Kidney (tissue), 22 donors: ENCODE measurements at places on chromosomes 3 and 15. TPM values are rescaled to one million over a fixed set of nuclear protein-coding genes. Genes with fewer than 3 reads are reported as not detected.

DNA sequence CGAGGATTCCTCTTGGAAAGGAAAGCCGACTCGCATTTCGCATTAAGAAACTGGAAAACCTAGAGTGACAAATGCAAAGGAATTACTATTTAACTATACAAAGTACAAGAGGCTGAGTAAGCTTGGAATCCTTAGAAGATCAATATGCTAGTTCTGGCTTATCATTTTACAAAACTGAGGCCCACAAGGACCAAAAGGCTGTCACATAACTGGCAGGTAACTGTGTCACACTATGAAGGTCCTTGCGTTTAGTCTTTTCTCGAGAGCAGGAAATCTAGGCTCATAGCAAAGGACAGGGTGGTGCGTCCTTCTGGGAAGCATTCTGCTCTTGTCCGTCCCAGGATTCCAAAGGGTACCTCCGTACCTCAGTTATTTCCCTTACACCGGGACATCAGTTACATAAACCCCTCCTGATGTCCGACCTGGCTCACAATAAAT lies 629 bp downstream of the RPL24 start:
- no peak for DNase-seq
- H3K36me3 ChIP-seq = peaks cover 5% of the 10 kb centered on the region
- peak overlapping the region; percentile 92 for H3K27ac ChIP-seq

DNA sequence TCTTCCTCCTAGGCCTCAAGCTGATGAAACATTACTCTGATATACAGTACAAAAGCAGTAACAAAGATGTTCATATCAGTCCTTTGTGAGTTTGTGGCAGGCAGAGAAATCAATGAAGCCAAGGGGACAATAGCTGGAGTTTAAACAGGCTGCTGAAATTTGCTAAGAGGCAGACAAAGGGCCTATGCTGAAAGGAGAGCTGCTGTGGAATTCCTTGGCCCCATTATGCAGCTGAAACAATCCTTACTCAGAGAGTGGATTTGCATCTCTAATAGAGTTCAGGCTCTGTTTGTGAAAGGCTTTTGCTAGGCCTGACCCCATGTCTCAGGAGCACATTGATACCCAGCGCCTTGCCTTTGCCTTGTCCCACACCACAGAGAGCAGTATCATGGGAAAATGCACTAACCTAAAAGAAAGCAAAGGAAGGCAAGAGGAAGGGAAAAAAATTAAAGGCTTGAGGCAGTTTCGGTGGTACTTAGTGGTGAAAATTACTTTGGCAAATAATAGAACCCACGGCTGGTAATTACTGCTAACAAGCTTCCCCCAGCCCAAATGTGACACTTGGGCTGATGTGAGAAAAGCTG lies 195.0 kb upstream of the EPHA3 start:
- no peak overlapping the region for H3K4me3 ChIP-seq
- DNase-seq = no peak
- H3K4me1 ChIP-seq = no peaks in the 10 kb centered on the region
- no peaks in the 10 kb centered on the region for H3K27me3 ChIP-seq
- no peaks in the 10 kb centered on the region for H3K36me3 ChIP-seq
- no peak overlapping the region for H3K27ac ChIP-seq

GUCA1C gene
- total RNA-seq = not detected

WDR93 gene
- 2.5 TPM for total RNA-seq

DNA sequence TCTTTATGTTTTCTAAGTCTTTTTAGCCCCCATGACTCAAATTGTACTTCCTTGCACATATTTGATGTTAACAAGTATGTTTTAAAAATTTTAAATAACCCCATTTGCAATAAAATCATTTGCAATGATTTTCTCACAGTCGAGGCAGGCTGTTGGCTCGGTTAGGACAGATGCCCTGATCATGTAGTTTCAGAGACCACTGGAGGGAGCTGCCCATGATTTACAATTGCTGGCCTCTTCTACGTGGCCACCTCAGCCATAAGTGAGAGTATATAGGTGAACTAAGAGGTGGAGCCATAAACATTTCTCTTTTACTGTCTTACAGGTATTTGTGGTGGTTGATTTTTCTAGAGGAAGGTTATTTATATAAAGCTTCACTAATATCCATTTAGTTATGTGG lies 1.7 kb downstream of the DTWD1 start:
- H3K27ac ChIP-seq = no peak overlapping the region
- peaks cover 10% of the 10 kb centered on the region for H3K4me1 ChIP-seq
- no peak overlapping the region for H3K4me3 ChIP-seq
- no peaks in the 10 kb centered on the region for H3K36me3 ChIP-seq

GRCh38 chr3:150133293-150133692 lies 162.6 kb upstream of the PFN2 start:
- H3K27me3 ChIP-seq = no peaks in the 10 kb centered on the region
- no peak overlapping the region for H3K4me3 ChIP-seq
- H3K27ac ChIP-seq = no peak overlapping the region
- DNase-seq = no peak
- no peaks in the 10 kb centered on the region for H3K4me1 ChIP-seq
- no peaks in the 10 kb centered on the region for H3K36me3 ChIP-seq

DNA sequence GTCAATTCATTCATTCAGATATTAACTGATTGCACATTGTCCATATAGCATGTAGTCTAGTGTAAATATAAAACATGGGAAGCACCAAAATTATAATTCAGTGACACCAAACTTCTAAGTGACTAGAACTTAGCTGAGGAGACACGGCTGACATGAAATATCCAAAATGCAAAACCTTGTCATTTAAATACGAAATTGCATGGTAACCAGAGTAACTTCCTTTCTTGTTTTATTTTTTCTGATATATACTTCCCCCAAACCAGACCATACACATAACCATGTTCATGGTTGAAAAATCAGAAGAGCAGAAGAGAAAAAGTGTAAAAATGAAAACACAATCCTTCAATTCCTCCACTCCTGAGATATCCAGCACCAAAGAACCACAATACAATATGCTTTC lies 38.0 kb downstream of the CBLB start:
- no peak for DNase-seq
- H3K36me3 ChIP-seq = no peaks in the 10 kb centered on the region
- no peak overlapping the region for H3K27ac ChIP-seq
- H3K27me3 ChIP-seq = no peaks in the 10 kb centered on the region

DNA sequence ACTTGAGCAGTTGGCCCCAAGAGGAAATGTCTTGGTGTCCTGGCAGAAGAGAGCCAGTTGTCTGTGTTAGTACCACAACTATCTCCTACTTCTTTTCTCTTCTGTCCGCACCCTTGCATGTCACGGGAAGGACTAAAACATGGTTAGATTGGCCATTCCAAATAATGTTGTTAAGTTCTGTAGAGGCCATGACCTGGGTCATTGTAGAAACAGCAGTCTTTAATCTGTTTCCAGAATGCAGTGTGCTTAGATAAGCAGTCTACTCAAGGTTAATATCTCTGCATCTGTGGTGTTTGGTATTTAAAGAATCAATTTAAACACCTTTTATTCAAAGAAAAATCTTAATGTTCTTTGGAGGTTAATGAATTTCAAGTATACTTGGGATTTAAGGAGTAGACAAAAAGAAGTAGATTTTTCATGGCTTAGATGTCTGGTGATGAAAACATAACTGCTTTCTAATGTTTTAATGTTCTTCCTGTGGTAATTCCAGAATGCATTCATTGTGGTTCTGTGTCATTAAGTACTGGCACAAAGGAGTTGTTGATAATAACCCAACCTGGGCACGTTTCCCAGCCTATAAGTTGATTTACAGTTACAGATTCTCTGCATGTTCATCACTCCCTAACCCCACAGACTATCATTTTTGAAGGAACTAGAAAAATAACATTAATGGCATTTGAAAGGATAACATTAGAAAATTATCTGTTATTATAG lies 58.9 kb downstream of the TMEM108 start:
- no peak overlapping the region for H3K27ac ChIP-seq
- no peaks in the 10 kb centered on the region for H3K4me1 ChIP-seq
- H3K27me3 ChIP-seq = no peaks in the 10 kb centered on the region
- DNase-seq = peak; percentile 21

GABRG3 gene
- total RNA-seq = not detected

GRCh38 chr3:55959471-55960080 lies 472.5 kb upstream of the WNT5A start:
- no peak overlapping the region for H3K27ac ChIP-seq
- no peak for DNase-seq
- H3K4me1 ChIP-seq = no peaks in the 10 kb centered on the region
- no peak overlapping the region for H3K4me3 ChIP-seq
- H3K27me3 ChIP-seq = no peaks in the 10 kb centered on the region

GRCh38 chr3:196115678-196116083 lies 33.8 kb upstream of the TFRC start:
- H3K36me3 ChIP-seq = no peaks in the 10 kb centered on the region
- H3K27ac ChIP-seq = no peak overlapping the region
- H3K4me3 ChIP-seq = no peak overlapping the region
- H3K27me3 ChIP-seq = no peaks in the 10 kb centered on the region

DNA sequence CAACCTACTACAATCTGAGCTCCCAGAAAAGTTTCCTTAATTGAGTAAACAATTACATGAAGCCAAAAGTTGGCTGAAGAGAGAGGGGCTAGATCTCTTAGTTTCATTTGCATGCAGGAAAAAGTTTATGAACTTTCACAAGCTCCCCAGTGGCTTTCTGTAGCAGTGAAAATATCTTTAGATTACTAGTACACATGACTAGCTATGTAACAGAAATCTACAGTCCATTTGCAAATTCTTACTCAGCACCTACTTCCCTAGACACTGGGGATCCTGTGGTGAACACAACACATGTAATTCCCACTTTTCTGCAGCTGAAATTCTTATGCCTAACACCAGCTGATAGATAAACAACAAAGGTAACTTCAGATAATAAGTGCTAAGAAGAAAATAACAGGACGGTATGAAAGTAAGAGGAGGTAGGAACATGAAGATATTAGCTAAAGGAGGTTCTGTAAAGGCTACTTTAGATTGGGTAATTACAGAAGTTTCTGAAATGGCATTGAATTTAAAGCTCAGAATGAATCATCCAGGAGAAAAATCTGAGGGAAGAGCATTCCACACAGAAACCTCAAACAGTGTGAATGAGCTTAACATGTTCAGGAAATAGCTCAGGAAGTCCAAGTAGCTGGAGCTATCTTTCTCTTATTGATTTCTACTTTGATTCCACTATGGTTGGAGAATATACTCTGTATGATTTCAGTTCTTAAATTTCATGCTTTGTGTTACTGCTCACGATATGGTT lies 204.8 kb downstream of the MAGI1 start:
- no peaks in the 10 kb centered on the region for H3K4me1 ChIP-seq
- H3K4me3 ChIP-seq = no peak overlapping the region
- H3K36me3 ChIP-seq = no peaks in the 10 kb centered on the region
- no peaks in the 10 kb centered on the region for H3K27me3 ChIP-seq
- no peak for DNase-seq
- H3K27ac ChIP-seq = no peak overlapping the region

SYNPR gene
- not detected for total RNA-seq

GRCh38 chr15:29652595-29652994 lies 169.7 kb downstream of the TJP1 start:
- H3K27ac ChIP-seq = no peak overlapping the region
- H3K4me1 ChIP-seq = no peaks in the 10 kb centered on the region
- H3K36me3 ChIP-seq = no peaks in the 10 kb centered on the region
- DNase-seq = no peak

GRCh38 chr3:23068016-23068728 lies 135.0 kb upstream of the UBE2E2 start:
- no peaks in the 10 kb centered on the region for H3K4me1 ChIP-seq
- DNase-seq = no peak
- H3K27ac ChIP-seq = no peak overlapping the region
- H3K4me3 ChIP-seq = no peak overlapping the region
- no peaks in the 10 kb centered on the region for H3K27me3 ChIP-seq

CCDC39 gene
- total RNA-seq = 0.60 TPM

- H3K36me3 ChIP-seq = no peaks in the 10 kb centered on the region
- no peak for DNase-seq
- H3K4me3 ChIP-seq = no peak overlapping the region
- H3K27ac ChIP-seq = no peak overlapping the region
- no peaks in the 10 kb centered on the region for H3K27me3 ChIP-seq
These were observed 193.5 kb downstream of the RAP2B start for GRCh38 chr3:153355559-153355958.

- H3K4me1 ChIP-seq = no peaks in the 10 kb centered on the region
- H3K36me3 ChIP-seq = no peaks in the 10 kb centered on the region
- no peak overlapping the region for H3K27ac ChIP-seq
- no peak for DNase-seq
- no peaks in the 10 kb centered on the region for H3K27me3 ChIP-seq
These were observed 65.3 kb upstream of the RAP2B start for GRCh38 chr3:153096731-153097131.

PRR20G gene
- total RNA-seq = not detected

PP2D1 gene
- total RNA-seq = not detected

GRCh38 chr3:44020143-44020542 lies 221.5 kb upstream of the TOPAZ1 start:
- DNase-seq = no peak
- H3K4me1 ChIP-seq = no peaks in the 10 kb centered on the region
- H3K4me3 ChIP-seq = no peak overlapping the region

- no peak for DNase-seq
- no peaks in the 10 kb centered on the region for H3K36me3 ChIP-seq
- H3K4me3 ChIP-seq = no peak overlapping the region
- H3K27ac ChIP-seq = no peak overlapping the region
These were observed 258.4 kb downstream of the XXYLT1 start for GRCh38 chr3:195012571-195012970.

DNA sequence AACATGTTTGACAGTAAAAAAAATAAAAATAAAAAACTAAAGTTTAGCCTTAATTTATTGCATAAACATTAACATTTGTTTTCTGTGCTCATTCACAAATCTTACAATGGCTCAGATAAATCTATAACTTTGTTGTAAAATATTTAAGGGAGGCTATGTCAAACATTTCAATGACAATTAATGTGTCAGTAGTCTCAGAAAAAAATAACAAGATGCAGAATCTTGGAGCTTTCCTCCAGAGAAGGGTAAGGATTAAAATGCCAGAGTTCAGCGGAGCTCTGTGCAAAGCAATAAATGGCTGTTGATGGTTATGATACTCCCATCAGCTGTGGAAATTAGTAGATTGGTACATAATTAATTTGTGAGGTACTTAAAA lies 20.0 kb upstream of the CAPN7 start:
- no peak overlapping the region for H3K4me3 ChIP-seq
- no peaks in the 10 kb centered on the region for H3K27me3 ChIP-seq
- H3K27ac ChIP-seq = no peak overlapping the region
- peak; percentile 52 for DNase-seq
- no peaks in the 10 kb centered on the region for H3K36me3 ChIP-seq

DNA sequence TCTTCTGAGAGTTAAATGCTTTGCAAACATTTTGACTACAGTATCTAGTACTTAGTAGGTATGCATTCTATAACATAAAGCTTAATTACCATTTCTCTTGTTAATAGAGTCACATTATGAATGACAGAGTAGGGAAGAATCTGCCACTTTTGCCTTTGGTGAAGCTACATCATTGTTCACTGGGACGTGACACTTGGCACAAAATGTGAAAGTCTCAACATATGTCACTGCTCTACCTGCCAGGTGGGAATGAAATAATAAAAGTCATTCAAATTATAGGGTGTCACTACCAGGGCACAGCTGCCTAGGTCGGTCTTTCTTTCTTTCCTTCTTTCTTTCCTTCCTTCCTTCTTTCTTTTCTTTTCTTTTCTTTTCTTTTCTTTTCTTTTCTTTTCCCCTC lies 17.6 kb downstream of the GPR87 start:
- no peaks in the 10 kb centered on the region for H3K27me3 ChIP-seq
- no peaks in the 10 kb centered on the region for H3K4me1 ChIP-seq
- H3K4me3 ChIP-seq = no peak overlapping the region
- no peak for DNase-seq
- no peaks in the 10 kb centered on the region for H3K36me3 ChIP-seq

- no peaks in the 10 kb centered on the region for H3K27me3 ChIP-seq
- no peak overlapping the region for H3K27ac ChIP-seq
- no peak for DNase-seq
- no peak overlapping the region for H3K4me3 ChIP-seq
- no peaks in the 10 kb centered on the region for H3K36me3 ChIP-seq
These were observed 165.8 kb downstream of the ERC2 start for GRCh38 chr3:56302417-56302816.
